CD4-positive, alpha-beta T cell treated with Interleukin-17A for 1 hour (primary cell): ENCODE measurements at places on chromosomes 5 and 9.

GRCh38 chr5:52799358-52799982 lies 11.8 kb downstream of the ITGA1 start:
- DNase-seq, result no peak

DNA sequence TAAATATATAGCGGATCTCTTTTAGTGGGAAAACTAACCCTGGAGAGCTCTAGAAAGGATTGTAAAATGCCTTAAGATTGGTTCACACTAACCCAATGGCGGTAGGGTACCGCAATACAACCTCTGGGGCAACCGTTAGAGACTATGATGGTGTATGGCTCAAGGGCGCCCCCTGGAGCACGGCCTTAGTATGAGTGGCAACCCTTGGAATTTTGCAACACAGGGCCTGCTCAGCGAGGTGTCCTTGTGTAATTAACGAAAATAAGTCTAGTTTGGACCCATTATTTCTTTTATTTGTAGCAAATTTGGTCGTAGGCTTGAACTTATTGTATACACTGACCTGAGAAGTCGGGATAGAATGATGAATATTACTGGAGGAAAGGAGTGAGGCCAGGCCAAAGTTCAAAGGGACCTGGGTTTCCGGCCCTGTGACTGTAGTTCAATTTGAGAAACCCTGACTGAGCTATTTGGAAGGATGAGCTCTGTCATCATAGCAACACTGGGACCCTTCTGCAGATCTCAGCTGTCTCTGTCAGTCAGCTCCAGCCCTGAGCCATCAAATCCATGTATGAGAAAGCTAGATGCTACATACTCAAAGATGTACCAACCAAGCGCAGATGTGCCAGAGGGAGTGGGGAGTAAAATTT lies 54.8 kb downstream of the CAMK4 start:
- DNase-seq, result peak; percentile 88

GRCh38 chr5:80963521-80963895 lies 3.3 kb downstream of the RASGRF2 start:
- DNase-seq, result no peak

DNA sequence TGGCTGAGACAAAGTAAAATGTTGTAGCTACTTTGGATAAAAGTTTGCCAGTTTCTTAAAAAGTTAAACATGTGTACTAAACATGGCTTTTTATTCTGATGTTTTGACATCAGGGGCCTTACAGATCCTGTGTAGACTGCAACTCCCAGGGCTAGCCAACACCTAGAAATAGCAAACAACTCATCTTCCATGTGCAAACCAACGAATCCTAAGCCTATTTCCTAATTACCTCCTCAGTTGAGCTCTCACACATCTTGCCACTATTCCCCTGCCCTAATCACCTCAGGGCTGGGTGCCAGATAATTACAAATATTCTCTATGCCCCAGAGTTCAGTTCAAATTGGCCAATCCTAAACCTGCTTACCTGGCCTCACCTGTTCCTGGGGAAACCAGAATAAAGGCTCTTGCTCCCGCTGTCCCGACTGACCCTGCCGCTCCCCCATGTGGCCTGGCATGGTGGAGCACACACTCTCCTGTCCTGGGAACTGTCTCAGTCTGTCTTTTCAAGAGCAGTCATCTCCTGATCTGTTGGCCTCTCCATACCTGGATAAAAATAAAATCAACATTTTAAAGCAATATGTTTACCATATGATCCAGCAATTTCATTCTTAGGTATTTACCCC lies 37.1 kb upstream of the FAM169A start:
- DNase-seq, result peak; percentile 32

- DNase-seq, result no peak
Observed at GRCh38 chr9:97440160-97440559, 28.3 kb downstream of the TDRD7 start.

- no peak for DNase-seq
Observed at GRCh38 chr5:58013542-58014258, 446.2 kb downstream of the PLK2 start.

GRCh38 chr5:37532976-37533740 lies 154.0 kb downstream of the WDR70 start:
- no peak for DNase-seq

GRCh38 chr5:161263191-161263590 lies 283.3 kb downstream of the GABRB2 start:
- no peak for DNase-seq

DNA sequence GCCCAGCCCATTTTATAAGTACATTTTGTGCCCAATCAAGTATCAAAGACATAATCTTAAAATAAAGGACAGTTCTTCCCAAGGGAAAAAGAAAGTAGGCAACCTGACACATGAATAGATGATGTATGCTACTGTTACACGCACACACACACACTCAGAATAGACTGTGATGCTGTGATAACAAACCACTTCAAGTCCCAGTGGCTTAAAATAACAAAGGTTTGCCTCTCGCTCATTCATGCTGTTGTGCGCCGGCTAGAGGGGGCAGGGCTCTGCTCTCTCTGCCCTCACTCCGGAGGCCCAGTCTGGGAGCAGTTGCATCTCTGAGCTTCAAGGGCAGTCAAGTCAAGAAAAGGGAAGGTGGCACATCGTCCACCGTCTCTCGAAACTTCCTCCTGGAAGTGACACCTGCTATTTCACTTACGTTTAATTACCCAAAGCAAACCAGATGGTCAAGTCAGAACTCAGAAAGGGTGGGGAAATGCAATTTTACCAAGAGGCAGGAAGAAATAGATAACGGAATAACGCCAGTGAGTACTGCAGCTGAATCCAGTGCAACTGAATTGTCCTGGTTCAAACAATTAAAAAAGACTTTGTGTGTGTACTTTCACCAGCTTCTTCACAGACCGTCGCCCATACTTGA lies 43.3 kb downstream of the ANKRD33B start:
- DNase-seq, result no peak

DNA sequence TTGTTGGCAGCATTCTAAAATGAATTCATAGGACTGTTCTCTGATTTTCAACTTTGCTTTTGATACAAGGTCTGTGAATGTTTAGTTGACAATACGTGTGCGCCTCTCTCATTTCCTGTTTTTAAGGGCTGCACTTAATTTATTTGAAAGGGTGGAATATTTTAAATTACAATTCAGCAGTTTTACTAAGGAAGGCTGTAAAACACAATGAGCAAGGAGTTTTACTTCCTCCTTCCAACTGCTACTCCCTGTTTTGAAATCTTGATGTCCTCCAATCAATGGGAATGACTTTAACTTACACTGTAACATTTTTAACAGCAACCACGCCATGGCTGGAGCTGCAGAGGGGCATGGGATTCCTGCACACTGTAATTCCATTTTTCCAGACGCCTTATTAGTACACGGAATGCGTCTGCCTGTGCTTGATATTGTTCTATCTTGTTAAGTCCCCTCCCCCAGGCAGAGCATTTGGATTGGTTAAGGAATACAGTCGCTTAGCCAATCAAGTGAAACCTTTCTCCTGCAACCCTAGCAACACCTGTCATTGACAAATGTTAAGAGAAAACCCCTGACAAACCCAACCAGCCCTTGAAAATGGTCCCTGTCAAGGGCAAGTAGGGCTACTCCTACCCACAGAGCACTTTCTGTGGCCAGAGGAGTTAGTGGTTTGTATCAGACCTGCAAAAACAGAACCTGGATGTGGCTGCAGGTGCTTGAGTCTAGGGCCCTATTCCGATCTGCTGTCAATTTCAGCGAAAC lies 12.5 kb upstream of the ZSWIM6 start:
- DNase-seq, result peak; percentile 49

DNA sequence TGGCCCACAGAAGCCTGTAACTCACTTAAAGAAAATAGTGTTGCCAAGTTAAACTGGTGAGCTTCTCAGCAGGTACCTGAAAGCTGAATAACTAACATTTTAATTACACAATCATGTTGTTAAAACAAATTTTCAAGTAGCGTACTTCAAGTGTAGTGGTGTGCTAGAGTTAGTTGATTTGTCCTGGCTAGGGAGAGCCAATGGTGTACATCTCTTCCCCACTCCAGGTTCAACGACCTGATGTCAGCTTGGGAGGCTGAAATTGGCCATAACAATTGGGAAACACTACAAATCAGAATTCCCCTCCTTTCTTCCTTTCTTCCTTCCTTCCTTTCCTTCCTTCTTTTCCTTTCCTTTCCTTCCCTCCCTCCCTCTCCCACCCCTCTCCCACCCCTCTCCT lies 295.3 kb upstream of the SLC24A2 start:
- DNase-seq, result no peak

DNA sequence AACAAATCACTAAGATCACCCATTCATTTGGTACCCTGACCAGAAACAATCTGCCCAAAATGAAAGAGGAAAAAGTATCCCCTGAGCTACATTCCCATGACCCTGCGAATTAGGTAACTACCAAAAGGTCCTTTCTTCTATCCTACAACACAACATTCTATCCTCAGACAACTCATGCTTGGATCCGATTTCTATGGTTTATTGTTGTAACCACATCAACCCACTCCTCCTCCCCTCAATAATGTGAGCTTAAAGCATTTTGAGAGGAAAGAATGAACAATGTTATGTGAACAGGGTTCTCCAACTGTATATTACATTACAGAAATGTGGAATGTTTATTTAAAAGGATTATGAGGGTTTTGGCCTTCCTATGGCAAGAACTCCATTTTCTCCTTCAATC lies 4.0 kb downstream of the SLC35D2 start:
- DNase-seq, result no peak

DNA sequence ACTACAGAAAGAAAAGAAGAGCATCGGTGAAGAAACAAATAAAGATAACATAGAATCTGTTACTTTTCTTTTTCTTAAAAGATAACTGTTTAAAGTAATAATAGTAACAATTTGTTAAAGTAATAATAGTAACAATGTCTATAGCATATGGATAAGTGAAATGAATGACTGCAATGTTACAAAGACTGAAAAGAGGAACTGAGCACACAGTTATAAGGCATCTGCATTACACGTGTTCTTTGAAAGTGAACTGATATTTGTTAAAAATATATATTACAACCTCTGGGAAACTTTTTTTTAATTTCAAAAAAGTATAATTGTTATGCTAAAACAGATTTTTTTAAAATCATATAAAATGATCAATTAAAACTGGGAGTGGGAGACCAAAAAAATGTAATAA lies 88.4 kb upstream of the FST start:
- DNase-seq, result no peak

GRCh38 chr9:14532456-14533115 lies 160.6 kb downstream of the ZDHHC21 start:
- DNase-seq, result no peak

DNA sequence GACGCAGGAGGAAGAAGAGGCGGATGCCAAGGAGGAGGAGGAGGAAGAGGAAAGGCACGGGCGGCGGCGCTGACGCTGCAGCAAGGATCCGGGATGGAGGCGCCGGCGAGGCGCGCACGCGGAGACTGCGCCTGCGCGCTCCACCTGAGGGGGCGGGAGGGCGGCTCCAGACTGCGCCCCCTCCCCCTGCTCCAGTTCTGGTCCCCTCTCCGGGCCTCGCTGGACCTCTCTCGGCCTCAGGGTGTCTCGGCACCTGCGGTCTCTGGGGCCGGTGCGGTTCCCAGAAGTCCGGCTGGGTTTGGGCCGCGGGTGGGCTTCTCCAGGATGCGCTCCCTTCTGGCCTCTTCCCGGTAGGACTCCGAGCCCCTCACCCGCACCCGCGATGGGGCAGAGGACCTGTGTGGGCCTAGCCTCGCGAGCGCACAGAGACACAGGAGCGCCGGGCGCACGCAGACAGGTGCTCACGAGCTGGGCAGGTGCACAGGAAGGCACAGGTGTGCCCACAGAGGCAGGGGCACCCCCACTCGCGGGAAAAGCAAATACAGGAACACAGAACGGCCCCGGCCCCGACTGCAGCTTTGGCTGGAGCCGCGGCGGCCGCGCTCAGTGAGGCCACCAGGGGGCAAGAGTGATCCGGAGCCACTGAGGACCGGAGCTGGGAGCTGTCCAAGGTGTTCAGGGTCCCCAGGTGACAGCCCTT lies at the start of gene NPDC1:
TSS of gene NPDC1 (minus strand) at position 90 of the 700 bp plus-strand sequence. CDS start 188 bp downstream, outside the sequence.
- peak; percentile 85 for DNase-seq

DNA sequence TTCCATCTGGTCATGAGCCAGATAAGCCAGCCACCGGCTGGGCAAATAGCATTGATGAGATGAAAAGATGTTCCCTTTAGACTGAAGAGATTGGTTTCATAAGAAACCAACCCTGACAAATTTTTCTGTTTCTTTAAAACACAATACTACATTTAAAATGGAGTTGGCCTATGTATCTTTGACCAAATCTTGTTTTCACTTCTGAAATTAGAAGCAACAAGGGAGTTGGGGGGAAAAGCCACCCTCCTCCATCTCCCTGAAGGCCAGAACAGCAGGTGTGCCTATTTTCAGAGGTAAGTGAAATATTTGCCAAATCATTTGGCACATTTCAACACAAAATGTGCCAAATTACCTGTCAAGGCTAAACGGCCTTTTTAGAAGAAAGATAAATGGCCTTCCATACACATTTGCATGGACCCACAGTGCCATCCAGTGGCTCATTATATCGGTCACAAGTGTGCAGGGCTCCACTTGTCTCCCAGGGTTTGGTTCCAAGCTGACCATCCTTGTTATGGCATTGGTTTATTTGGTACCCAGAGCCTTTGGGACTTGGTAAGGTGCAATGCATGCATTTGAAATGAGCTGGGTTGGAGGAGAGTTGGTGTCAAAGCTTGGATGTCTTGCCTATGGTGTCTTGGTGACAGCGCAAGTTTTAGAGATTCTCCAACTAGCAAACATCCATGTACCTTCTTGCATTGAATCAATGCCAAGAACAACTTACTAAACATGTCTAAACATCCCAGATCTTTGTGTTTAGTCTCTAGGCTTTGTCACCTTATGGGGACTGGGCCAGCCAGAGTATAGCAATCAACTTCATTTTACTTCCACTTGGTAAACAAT lies 372.0 kb upstream of the KIF2A start:
- DNase-seq, result no peak

- no peak for DNase-seq
Observed at GRCh38 chr9:129185991-129186390, 7.9 kb upstream of the IER5L start.

GRCh38 chr5:154214371-154215106 lies 24.0 kb downstream of the GALNT10 start:
- no peak for DNase-seq

GRCh38 chr5:159133041-159133741 lies 33.5 kb upstream of the EBF1 start:
- DNase-seq, result peak; percentile 58

GRCh38 chr5:30968971-30969370 lies 224.5 kb upstream of the CDH6 start:
- no peak for DNase-seq

DNA sequence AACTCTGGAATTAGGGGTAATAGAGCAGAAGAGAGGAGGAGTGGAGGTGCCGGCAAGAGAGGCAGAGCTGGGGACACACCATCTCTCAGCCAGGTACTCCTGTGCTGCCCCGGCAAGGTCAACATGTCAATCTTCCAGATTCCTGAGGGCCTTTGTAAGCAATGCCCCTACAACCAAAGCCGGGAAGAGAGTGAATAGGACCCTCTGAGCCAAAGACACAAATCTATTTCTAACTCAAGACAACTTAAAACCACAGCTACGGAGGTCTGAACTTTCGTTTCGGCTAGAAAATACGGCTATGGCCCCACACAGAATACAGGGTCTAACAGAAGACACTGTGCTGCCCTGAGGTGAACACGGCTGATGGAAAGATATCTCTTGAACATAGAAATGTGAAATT lies 66.6 kb downstream of the SERINC5 start:
- DNase-seq, result peak; percentile 26

- DNase-seq, result no peak
Observed at GRCh38 chr9:84174486-84174885, 166.1 kb downstream of the SLC28A3 start.

- DNase-seq, result peak; percentile 73
Observed at GRCh38 chr9:91150998-91151717, 210.6 kb downstream of the AUH start.
